ENCODE measurements at places on chromosomes 1 and 21. TPM values are rescaled to one million over a fixed set of nuclear protein-coding genes. Genes with fewer than 3 reads are reported as not detected.

DNA sequence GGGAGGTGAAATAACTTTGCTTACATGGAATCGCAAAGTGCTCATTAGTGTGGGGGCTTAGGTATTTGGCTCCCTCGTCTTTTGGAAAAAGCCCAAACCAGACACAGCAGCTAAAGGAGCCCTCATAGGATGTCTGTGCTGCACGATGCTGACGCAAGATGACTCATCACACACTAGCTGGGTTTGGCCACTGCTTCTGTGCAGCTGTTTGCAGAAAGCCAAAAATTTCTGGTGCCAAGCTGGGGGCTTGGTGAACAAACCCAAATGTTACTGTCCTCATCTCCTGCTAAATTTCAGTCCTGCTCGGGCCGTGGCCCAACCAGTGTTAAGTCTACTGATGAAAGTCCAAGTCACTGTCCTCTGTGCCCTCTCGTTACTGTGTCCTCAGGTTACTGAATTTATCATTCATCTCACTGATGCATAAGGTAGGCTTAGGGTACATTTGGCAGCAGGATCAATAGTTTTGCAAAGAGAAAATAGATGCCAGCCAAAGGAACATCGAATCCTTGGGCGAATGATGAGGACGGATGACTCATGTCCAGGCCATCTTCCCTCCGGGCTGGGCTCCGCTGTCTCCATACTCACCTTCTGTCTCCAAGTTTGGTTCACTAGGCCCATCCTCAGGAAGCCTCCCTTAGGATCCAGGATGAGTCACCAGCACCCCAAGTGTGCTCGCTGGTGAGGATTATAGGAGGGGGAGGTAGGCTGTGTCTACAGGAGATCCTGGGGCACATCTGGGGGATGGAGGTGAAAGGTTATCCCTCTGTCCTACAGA lies 177.7 kb downstream of the ADSS2 start:
- DNase-seq: no peak

- DNase-seq: no peak
Observed at GRCh38 chr1:223775054-223775453, 62.7 kb downstream of the CAPN2 start.

DNA sequence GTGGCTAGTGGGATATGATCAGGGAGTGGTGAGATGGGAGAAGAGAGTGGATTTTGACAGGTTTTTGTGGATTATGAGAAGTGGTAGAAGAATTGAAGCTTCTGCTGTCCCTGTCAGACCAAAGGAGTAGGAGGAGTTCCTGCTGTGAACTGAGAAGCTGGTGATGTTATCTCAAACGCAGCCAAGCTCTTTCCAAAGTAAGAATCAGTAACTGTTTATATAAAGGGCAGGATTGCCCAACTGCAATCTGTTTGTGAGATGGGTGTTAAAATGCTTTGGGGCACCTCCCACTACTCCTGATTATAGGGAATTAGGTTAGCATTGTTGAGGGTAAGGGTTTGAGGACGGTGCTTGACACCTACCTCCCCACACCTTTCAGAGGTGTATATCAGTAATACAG lies 60.5 kb upstream of the USP25 start:
- no peak for DNase-seq

DNA sequence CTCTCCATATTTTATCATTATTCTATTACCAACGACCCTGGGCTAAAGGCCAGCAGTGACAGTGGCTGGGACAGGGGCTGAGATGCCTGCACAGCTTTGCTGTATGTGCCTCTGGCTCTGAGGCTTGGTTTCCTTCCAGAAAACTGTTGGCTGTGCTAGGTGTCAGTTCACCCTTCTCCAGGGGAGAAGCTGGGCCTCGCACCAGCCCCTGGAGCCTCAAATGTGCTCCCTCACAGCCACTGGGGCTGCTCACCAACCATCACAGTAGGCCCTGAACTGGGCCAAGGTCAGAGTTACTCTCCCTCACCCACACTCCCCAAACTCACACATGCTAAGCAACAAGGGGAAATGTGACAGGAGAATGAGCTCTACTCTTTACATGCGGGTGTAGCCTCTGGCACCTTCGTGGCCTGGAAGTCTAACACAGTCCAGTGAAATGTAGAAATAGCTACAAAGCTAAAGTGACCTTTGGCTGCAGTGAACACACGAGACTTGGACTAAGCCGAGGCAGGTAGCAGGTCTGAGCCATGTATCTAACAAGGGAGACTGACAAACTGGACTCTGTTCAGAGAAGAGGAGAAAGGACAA lies 4.7 kb upstream of the CD160 start:
- DNase-seq: no peak

DNA sequence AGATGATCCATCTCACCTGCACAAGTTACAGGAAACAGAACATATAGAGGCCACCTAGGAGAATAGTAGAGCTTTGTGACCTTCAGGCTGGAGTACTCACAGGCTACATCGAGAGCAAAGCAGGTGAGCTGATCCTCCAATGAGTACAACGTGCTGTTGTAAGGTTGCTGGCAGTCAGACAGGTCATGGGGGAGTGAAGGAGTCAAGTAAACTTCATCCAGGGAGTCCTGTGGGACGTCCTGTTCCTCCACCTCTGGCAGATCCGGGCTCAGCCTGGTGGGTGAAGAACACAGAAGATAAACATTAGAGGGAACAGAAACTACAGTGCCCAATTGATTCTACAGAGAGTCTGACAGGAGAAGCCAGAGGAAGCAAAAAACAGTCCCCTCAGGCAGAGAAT lies 62.5 kb downstream of the PRKAB2 start:
- DNase-seq: no peak

- no peak for DNase-seq
Observed at GRCh38 chr1:47174656-47175020, 15.2 kb downstream of the PDZK1IP1 start.

- DNase-seq: no peak
Observed at GRCh38 chr1:87108228-87108627, 193.8 kb downstream of the HS2ST1 start.

DNA sequence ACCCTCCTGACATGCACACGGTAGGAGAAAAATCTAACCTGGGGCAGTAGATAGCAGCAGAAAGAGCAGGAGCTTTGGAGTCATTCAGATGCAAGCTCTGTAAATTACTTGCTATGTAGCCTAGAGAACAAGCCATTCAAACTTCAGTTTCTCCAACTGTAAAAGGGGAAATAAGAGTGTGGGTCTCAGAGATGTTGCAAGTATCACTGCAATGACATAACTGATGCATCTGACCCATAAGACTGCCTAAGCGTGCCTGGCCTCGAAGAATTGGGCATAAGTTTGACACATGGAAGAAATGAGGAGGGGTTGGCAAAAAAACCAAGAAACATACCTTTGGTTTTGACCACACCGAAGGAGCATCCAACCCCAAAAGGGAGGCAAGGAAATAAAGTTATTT lies 5.2 kb downstream of the AK2 start:
- no peak for DNase-seq

GRCh38 chr1:13708380-13708982 lies 8.5 kb downstream of the PRDM2 start:
- DNase-seq: no peak

DNA sequence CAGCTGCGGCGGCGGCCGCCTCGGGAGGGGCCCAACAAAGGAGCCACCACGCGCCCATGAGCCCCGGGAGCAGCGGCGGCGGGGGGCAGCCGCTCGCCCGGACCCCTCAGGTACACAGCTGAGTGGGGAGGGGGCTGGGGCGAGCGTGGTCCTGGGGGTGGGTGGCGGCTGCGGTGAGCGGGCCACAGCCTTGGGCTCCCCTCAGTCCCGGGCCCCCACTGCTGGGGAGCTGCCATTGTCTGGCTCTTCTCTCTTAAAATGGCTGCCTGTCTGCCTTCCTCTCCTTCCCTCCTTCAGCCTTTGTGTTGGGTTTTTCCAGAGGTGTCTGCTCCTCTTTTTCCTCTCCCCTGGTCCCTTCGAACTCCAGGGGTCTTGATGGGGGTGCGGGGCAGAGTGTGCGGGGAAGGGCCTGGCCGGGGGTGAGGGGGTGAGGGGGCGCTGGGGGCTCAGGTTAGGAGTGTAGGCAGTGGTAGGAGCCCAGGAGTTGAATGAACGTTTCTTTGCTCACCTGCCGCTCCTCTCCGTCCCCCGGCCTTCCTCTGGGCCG lies 1.7 kb downstream of the ARID1A start:
- no peak for DNase-seq

GRCh38 chr1:109259674-109260557 lies 10.6 kb downstream of the CELSR2 start:
- no peak for DNase-seq

- DNase-seq: no peak
Observed at GRCh38 chr1:209783386-209783785, 973 bp downstream of the C1orf74 start.

DNA sequence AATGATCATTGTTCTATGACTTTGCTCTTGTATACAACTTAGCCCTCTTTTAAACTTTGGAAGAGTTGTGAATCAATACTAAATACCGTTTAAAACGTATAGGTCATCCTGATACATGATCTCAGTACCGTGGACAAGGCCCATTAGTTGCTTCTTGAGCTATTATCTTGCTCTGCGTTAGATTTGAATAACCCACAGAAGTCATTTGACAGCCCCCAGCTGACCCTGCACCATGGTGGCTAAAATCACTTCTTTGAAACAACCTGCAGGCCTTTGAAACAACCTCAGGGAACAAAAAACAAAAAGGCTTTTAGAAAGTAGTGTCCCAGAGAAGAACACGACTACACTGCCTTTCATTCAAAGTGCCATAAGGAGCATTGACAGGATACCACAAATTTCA lies 473.0 kb upstream of the ADGRL2 start:
- DNase-seq: no peak

GRCh38 chr1:40401473-40402201 lies 28.1 kb downstream of the SMAP2 start:
- DNase-seq: no peak

DNA sequence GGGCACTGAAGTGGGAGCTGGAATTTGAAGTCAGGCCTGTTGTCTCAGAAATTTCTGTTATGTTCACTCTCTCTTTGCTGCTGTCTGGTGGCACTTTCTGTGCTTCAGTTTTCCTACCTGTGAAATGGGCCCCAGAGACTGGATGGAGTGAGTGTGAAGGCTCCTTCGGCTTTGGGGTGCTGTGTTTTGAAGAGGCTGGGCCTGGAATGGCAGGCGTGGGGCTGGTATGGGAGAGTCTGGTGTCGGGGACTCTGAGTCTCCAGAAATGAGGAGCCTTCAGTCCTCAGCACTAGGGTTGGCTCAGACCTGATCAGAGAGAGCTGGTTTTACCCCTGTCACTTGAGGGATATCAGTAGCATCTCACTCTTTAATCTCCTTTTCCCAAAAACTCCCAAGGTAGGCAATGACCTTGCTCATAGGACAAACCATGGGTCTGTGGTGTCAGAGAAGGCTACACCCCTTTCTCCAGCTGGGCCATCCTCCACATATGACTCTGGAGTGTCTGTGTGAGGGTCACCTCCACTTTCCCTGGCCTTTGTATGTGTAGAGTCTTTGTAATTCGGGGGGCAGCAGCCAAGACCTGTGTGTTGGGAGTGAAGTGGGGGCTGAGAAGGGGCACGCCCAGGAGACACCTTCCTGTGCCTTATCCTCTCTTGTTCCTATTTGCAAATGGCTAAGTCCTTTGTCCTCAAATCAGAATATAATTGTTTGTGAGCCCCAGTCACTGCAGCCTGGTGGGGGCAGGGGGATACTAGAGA lies 279.9 kb downstream of the PTPRU start:
- no peak for DNase-seq

DNA sequence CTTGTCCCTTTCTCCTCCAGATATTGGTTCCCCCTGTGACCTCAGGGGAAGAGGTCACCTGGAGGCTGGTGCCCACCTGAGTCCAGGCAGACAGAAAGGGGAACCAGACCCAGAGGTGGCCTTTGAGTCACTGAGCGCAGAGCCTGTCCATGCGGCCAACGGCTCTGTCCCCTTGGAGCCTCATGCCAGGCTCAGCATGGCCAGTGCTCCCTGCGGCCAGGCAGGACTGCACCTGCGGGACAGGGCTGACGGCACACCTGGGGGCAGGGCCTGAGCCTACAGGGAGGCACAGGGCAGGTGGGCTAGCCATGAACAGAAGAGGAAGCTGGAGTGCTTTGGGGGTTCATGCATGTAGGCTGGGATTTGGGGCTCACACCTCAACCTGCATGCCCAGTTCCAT lies 2.7 kb downstream of the TNFRSF14 start:
- DNase-seq: no peak

DNA sequence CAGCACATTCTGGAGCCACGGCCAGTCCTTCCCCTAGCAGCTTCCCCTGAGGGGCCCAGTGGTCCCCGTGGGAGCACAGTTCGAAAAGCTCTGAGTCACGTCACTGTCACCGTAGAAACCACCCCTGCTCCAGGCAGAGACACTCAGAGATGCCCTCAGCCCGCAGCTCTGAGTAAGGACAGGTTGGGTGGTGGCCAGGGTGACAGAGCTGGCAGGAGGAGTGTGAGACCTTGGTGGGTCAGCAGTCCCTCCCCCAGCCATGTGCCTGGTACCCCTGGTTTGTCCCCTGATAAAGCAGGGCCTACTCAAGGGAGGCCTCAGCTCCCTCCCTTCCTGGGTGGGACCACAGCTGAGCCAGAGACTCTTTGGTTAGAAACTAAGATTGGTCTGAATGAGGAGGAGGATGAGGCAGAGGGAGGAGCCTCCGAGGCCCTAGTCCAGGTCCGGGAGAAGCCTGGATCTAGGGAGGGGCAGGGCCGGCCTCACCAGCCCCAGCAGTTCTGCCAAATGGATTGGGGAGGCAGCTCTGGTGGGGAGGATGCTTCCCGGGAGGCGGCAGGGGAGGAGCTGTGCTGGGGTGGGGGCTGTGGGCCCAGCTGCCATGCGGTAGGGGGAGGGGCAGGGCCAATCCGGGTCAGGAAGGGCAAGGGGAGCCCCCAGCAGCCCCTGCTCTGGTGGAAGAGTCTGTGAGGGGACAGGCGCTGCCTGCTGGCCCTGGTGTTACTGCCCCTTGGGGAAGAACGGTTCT lies 55.2 kb downstream of the SLC9A1 start:
- DNase-seq: no peak

DNA sequence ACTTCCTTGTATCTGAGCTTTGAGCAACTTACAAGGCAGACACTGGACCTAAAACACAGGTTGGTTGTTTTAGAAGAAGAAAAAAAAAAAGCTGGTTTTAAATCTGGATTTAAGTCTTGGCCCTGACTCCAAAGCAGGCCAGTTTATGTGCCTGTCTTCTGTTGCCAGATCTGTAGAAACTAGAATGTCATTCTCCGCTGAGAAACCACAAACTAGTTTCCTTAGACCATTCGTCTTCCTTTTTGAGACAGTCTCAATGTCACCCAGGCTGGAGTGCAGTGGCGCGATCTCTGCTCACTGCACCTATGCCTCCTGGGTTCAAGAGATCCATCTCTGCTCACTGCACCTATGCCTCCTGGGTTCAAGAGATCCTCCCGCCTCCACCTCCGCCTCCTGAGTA lies 33.9 kb downstream of the APP start:
- no peak for DNase-seq

- no peak for DNase-seq
Observed at GRCh38 chr1:33443080-33443704, 12.3 kb upstream of the PHC2 start.

- DNase-seq: no peak
Observed at GRCh38 chr1:41767534-41768525, 150.9 kb downstream of the HIVEP3 start.

- DNase-seq: no peak
Observed at GRCh38 chr21:23131177-23131576, 2133.0 kb downstream of the NCAM2 start.

The SPRR2G gene
- not detected for polyA plus RNA-seq

The SLC1A7 gene
- 0.06 TPM for polyA plus RNA-seq

The DMBX1 gene
- polyA plus RNA-seq: not detected

The ELAVL4 gene
- polyA plus RNA-seq: 5.7 TPM

The SEMA6C gene
- polyA plus RNA-seq: 33.9 TPM

The SRSF4 gene
- polyA plus RNA-seq: 113 TPM

The ABCG1 gene
- 10.2 TPM for polyA plus RNA-seq

The BPNT1 gene
- polyA plus RNA-seq: 45.7 TPM

The EPHA2 gene
- 15.8 TPM for polyA plus RNA-seq
